A549 treated with DMSO at 1 μM for 4 hours (cell line): ENCODE measurements at places on chromosomes 3 and 15. TPM values are rescaled to one million over a fixed set of nuclear protein-coding genes. Genes with fewer than 3 reads are reported as not detected.

KCNAB1 gene
- total RNA-seq = not detected in 5 replicates

ACKR2 gene
- 0.07 TPM in 1 of 5 replicates, not detected in the others for total RNA-seq

MCTP2 gene
- total RNA-seq = not detected in 5 replicates

ABI3BP gene
- 1.0 to 4.1 TPM (median 1.7 TPM) in 5 replicates for total RNA-seq

CKMT1B gene
- 2.5 to 4.8 TPM (median 4.2 TPM) in 5 replicates for total RNA-seq

SH2D7 gene
- not detected in 5 replicates for total RNA-seq

PFKFB4 gene
- 15.6 to 24.2 TPM (median 17.2 TPM) in 5 replicates for total RNA-seq

DAZL gene
- not detected in 5 replicates for total RNA-seq
